Caki2 (cell line): ENCODE measurements at places on chromosomes 1 and 21. TPM values are rescaled to one million over a fixed set of nuclear protein-coding genes. Genes with fewer than 3 reads are reported as not detected.

Gene KLF17
- not detected in 2 replicates for total RNA-seq

DNA sequence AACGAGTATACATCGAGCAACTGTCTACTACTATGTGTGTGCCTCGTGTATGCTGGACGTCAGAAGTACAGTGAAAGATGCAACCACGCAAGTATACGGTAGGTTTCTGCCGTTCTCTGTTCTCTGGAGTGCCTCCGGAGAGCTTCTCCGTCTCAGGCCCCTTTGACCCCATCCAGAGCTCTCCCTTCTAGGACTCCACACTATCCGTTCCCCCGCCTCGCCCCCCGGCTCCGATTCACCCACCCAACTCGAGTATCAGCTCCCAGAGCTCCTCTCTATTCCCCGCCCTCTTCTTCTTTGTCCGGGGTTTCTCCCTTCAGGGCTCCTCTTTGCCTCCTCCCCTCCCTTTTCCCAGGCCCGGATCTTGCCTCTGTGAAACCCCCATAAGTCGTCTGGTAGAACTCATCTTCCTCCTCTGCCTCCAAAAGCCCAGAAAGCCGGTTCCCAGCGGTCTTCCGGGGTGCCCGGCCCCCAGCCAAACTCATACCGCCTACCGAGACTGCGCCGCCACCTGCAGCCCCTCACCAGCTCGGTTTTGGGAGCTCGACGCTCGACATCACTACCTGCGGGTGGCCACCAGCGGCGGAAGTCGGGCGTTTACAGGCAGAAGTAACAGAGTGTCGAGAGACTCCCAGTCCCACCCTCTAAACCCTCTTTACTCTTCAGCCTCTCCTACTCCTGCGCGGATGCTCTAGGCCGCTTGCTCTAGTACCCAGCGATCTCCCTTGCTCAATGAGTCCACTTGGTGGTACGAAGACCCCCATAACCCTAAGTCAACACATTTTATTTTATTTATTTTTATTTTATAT lies at the start of gene VPS72:
Gene VPS72 (minus strand): TSS at position 561 of the 809 bp plus-strand sequence. CDS start 76 bp downstream, at position 485.
- peak; percentile 84 for DNase-seq

GRCh38 chr1:54312796-54313316 lies 93.3 kb downstream of the SSBP3 start:
- DNase-seq: peak; percentile 52

GRCh38 chr1:87983841-87984240 lies 655.2 kb downstream of the LMO4 start:
- no peak for DNase-seq

DNA sequence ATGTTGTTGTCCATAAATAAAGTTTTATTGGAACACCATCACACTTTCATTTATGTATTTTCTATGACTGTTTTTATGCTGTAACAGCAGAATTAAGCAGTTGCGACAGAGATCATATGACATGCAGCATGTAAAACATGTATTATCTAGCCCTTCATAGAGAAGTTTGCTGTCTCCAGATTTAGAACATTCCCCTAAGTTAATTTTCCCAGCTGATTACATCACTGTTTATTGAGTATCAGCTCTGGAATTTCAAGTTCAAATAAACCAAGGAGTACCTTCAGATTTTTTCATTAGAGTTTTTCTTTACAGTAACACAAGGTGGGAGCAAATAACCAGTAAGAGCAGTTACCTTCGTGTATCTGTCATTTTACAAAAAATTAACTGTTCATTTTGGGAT lies 792.8 kb downstream of the USP25 start:
- DNase-seq: no peak

DNA sequence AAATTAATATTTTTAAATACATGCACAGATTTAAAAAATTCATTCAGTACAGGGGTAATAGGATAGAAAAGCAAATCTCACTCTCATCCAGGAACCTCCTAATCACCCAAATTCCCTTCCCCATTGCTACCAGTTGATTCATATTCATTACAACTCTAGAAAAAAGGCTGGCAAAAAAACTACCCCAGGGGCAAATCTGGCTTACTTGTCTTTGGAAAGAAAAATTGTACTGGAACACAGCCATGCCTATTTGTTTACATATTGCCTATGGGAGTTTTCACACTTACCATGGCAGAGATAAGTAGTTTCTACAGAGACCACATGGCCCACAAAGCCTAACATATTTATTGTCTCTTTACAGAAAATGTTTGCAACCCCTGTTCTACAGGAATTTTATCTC lies 8.9 kb upstream of the RBM34 start:
- DNase-seq: no peak

DNA sequence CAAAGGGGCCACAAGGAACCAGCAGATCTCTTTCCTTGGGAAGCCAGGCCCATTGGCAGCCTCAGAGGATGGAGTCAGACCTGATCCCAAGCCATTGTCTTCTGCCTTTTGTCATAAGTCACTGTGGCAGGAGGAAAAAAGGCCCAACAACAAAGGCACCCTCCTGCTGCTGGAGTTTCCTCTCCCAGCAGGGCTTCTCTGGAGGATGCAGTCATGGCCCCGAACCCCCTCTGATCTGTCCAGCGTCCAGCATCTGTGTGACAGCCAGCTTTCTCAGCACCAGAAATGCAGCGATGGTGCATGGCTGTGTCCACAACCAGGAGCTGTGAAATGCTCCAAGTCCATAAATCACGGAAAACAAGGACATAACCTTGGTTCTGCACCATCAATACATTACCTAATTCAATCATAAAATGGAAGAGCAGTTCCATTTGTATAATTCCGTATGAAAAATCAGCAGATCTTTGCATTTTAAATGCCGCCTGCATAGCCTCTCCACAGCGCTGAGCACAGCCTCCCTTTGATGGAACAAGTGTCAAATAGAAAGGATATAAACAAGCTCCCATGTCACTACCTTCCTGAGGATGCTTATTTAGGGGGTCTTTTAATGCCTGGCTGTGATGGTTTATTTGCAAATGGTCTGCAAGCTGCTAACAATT lies 30.6 kb downstream of the AJAP1 start:
- no peak for DNase-seq
